Endothelial cell (in vitro differentiated cells): ENCODE measurements at places on chromosomes 5 and 9.
A peak's percentile ranks its signal among the peaks of the same experiment; 100 is the strongest.

DNA sequence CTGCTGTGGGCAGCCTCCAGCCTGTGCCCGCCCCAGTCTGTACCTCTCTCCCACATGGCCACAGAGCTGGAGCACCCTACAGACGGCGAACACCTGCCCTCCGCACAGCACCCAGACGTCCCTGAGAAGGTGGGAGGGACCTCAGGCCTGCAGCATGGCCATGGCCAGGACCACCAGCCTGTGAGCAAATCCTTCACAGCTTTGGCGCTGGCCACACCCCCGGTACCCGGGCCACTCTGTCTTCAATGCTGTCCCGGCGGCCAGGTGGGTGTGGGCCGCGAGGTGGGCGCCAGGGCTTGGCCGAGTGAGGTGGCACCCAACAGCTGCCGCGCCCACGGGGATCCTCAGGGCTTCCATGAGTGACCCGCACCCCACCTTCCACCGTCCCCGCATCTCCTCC, 18.7 kb downstream of the NOTCH1 start:
- DNase-seq = no peak

DNA sequence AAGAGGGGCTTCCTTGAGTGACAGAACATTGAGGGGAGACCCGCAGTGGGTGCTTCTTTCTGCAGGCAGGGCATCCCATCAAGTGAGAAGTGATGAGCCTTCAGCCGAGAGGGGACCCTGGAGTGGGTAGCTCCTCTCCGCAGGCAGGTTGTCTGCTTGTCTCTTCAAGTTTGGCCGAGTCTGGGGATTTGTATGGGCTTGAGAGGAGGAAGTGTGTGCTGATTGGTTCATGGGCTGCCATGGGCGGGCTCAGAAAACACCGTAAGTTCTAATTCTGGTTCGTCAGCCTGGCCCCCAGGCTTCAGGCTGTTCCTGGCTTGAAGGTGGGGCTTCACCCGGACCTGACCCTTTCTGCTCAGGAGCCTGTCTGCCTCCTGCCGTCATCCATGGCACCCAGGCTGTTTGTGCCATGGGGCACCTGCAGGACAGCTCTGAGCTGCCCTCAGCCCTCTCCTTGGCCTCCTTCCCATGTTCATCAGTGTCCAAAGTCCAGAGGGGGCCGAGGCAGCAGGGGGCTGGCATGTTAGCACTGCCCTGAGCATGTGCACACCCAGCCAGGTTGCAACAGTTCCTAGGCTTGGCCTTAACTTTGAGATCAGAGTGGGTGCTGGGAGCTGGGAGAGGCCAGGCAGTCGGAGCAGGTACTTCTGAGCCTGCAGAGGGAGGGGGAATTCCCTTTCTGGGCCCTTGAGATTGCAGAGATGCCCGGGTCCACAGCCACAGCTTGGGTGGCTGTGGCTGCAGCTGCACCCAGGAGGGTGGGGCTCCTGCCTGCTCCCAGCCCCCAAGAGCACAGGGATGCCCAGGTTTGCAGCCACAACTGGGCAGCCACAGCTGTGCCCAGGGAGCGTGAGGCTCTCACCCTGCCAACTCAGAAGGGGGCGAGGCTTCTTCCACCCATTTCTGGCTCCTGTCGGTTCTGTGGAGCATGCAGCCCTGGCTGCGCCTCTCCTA, 13.5 kb upstream of the DHFR start:
- no peak for DNase-seq

DNA sequence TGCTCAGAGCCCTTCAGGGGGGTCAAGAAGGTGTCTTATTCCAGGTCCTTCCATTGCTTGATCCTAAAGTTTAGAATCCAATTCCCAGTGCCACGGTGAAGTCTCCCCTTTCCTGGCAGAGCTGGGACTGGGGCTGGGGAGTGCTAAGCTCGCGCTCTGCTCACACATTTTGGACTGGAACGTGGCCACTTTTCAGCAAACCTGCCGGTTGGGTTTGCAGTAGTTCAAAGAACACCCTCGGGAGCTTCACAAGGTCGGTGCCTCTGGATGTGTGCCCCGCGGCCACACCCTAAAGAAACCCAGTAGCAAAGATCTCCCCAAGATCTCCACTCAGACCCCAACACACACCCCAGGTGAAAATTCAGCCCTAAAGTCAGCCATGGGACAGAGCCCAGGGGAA, at the start of gene C9orf152:
C9orf152 (minus strand) TSS at position 129 of the 400 bp plus-strand sequence. CDS start 580 bp downstream, outside the sequence.
- DNase-seq = no peak

DNA sequence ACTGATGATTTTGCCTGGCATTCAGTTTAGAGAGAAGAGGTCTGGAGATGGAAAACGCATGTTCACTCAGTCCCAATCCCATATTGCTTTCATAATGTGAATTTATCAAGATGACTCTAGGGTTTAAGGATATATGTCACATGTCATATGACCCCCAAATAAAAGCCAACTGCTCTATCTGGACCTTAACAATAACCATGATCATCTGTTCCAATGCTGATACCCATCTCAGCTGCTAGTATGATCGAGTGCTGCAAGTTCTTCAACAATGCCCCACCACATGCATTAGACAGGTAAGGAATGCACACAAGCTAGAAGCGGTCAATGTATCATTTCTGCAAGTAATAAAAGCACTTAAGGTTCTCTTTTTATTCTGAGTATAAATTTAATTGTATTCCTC, 91.8 kb downstream of the OXCT1 start:
- no peak for DNase-seq

GRCh38 chr9:113682297-113682771, 193.8 kb upstream of the ZNF618 start:
- DNase-seq = peak; percentile 82

DNA sequence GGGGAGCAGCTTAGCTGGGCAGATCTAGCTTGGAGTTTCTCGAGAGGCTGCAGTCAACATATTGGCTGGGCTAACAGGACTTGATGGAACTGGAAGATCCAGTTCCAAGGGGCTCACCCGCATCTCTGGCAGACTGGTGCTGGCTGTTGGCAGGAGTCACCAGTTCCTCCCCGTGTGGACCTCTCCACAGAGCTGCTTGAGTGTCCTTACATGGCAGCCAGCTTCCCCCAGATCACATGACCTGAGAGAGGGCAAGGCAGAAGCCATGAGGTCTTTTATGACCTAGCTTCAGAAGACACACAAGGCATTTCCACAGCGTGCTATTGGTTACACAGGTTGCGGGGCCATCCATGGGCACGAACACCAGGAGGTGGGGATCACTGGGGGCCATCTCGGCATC, 26.4 kb upstream of the RXRA start:
- DNase-seq = no peak

DNA sequence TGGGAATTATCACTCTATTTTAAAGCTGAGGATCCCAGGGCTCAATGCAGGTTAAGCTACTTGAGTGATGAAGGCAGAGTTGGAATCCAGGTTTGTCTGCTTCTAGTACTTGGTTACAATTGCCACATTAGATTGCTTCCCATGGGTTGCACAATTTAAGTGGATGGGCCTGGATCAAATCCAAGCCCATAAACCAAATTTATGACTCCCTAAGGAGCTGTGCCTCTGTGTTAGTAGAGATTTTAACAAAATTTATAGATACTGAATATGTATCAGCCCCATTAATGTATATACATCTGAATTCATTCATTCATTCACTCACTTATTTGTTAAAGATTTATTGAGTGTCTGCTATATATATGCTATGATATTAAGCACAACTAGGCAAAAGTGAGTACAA, 332.3 kb upstream of the KLF9 start:
- DNase-seq = no peak

DNA sequence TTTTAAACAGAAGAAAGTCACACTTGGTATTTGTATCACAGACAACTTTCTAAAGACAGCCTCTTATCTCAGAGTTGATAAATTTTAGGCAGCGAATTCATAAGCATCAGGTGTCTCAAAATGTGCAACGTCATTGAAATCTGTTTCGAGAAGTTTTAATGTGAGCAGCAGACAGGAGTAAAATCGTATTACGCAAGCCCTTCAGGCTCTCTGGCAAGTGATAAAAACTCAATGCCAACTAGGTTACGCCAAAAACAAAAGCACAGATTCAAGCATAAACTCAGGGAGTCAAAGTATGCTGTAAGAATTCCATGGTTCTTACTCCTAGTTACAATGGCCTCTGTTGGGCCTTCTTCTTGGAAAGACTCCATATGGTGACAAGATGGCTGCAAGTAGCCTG, 244.7 kb downstream of the SEMA5A start:
- no peak for DNase-seq

GRCh38 chr9:4242239-4242638, 57.6 kb downstream of the GLIS3 start:
- DNase-seq = no peak

DNA sequence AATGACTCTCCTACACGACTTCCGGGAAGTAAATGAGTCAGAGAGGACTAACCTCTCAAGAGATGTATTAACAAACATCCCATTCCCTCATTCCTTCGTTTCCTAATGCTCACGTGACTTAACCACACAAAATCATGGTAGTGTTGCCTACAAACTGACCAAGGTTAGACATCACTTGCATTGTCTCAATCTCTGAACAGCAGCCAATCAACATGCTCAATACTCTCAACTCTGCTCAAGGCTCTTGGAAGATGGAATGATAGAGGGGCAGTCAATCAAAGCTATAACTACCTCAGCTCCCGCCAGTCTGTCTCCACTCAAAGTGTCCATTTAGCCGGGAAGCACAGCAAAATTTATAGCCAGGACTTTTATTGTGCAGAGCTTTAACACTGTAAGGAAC, 143.8 kb upstream of the PIK3R1 start:
- no peak for DNase-seq

DNA sequence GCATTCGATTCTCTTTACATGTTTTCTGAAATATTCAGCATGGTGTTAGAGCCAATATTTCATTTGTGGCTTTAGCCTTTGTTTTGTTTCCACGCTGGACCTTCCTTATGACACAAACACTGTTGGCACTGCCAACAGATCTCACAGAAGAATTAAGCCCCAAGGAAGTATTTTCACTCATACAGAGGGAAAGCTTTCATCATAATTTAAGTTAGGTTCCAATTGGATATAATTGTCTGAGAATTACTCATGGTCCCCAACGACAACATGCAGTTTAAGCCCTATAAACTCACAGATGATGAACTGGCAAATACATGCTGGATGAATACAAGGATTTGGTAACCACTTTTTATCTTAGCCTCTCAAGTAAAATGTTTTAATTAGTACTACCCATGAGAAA, 259.5 kb downstream of the EBF1 start:
- DNase-seq = no peak

DNA sequence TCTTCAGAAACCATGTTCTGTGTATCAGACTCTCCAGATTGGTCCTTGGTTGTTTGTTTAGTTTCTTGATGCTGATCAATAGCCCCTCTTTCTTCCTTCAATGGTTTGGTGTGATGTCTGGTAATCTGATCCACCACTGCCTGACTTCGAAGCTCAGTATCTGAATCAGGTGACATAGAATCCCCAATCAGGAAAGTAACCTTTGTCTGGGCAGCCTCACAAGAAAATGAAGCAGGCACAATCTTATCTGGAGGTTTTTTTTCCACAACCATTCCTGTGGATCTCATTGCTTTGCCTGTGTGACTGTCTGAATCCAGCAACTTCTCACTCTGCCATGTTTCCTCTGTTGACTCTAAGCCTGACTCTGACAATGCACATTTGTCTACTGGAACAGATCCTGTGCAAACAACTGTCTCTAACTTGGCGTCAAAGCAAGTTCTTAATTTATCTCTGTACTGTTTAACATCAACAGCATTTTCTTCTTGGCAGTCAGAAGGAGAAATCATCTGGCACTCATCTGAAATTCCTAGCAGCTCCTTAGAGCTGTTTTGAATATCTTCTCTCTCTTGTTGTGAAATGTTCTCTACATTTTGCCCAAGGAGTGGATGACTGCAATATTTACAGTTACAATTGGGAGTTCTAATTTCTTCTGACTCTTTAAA, 37.1 kb upstream of the RAPGEF6 start:
- DNase-seq = no peak

DNA sequence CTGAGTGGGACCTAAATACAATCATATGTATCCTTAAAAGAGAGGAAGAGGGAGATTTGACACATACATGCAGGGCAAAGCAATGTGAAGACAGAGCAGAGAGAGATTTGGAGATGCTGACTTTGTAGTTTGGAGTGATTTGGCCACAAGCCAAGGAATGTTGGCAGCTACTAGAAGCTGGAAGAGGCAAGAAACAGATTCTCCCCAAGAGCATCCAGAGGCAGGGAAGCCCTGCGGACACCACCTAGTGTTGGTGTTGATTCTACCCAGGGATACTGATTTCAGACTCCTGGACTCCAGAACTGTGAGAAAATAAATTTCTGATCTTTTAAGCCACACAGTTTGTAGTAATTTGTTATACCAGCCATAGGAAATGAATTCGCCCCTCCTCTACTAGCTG, 64.9 kb upstream of the OSMR start:
- no peak for DNase-seq

GRCh38 chr5:123163225-123163876, 74.3 kb downstream of the PRDM6 start:
- DNase-seq = no peak

GRCh38 chr9:124947727-124948391, 7.0 kb upstream of the GOLGA1 start:
- DNase-seq = no peak

DNA sequence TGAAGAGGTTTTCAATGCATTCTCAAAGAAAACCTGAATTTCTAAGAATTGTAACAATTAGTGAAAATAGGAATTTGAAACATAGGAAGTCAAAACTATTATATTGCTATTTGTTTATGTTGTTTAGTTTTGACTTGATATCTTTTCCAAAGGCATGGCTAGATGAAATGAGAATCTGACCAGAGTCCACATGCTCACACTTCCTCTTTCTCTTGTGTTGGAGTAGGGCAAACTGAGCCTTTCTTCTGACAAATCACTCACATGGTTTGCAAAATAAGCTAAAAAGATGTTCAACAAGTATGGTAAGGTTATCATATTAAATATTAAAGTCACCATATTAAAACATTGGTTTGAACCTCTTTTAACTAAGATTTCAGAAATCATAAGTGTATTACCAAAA, 512.6 kb downstream of the ISL1 start:
- no peak for DNase-seq

DNA sequence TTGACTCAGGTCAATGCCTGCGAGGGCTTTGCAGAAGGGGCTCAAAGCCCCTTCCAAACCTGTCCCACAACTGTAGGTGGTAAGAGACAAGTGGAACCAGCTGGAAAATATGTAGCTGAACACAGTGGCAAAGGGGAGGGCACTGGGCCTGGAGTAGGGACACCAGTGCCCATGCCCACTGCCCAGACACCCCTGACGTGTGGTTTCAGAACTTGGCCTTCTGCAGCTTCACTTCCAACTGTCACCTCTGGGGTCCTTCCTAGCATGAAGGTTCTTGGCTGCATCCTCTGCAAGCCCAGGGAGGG, 233.1 kb upstream of the IRX1 start:
- no peak for DNase-seq

- DNase-seq = peak; percentile 22
Measured at GRCh38 chr5:8756498-8757084, 789.3 kb downstream of the SEMA5A start.
